ENCODE measurements at places on chromosomes 7 and 10.
A peak's percentile ranks its signal among the peaks of the same experiment; 100 is the strongest.

- DNase-seq = no peak
These were observed 134.8 kb downstream of the INHBA start for GRCh38 chr7:41568135-41568534.

GRCh38 chr10:4051011-4051640 is 266.1 kb upstream of the KLF6 start:
- no peak for DNase-seq

DNA sequence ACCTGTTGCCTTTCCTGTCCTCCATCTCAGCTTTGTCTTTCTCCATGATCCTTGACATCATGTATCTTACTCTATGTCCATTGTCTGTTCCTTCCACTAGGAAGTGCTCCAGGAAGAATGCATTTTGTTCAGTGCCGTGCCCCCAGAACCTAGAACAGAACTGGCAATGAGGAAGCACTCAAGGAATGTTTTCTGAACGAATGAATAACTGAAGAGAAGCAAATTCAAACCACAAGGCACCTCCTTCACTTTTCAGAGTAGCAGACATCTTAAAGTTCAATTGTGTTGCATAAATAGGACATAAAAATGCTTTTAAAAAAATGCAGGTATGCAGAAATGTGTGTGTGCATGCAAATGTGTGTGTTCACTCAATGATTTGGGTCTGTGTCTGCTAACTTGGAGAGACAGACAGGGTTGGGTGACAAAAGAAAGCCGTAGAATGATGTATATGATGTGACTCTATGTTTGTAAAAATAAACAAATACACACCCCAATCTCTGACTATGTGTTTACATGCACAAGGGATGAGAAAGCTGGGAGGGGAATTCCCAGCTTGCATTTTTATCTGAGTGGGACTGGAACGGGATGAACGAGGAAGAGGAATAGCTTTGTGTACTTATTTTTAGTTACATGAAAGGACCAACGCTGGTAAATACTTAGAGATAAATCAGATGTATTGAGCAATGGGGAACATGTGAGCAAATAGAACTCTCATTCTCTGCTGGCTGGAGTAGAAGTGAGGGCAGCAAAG is 237.7 kb downstream of the FANK1 start:
- DNase-seq = no peak

- DNase-seq = no peak
These were observed 6.4 kb downstream of the AGMO start for GRCh38 chr7:15555381-15555859.

DNA sequence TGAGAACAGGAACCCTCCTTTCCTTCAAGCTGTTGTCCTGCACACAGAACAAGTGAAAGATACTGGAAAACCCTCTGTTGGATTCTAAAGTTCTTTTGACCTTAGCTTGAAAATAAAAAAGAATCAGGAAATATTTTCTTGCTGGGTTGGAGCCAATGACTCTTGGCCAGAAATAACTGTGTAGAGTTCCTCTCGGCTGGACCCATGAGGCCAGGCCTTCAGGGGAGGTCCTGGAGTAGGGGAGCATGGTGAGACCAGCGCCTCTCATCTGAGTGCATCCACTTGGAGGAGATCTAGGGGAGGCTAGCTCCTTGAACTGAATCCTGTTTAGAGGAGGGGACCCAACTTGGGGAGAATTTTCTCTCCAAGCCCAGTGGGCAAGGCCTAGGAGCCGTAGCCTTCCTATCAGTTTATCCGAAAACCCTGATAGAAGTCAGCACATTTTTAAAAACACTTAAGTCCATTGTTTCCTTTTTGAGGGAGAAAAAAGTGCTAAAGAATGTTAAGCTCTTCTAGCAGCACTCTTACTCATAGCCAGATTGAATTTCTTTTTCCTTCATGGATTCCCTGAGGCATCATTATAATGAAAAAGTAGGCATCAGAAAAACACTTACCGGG is 635.7 kb upstream of the ANKRD30A start:
- peak; percentile 47 for DNase-seq

GRCh38 chr7:29102558-29103151 is 43.7 kb downstream of the CPVL start:
- peak; percentile 78 for DNase-seq

GRCh38 chr10:79101560-79102497 is 33.1 kb downstream of the ZMIZ1 start:
- peak; percentile 81 for DNase-seq

GRCh38 chr7:30994206-30995100 is 30.7 kb downstream of the GHRHR start:
- DNase-seq = no peak

GRCh38 chr7:103715376-103716120 is 269.5 kb upstream of the SLC26A5 start:
- DNase-seq = no peak

GRCh38 chr10:78594559-78595268 is 474.1 kb upstream of the ZMIZ1 start:
- DNase-seq = no peak

DNA sequence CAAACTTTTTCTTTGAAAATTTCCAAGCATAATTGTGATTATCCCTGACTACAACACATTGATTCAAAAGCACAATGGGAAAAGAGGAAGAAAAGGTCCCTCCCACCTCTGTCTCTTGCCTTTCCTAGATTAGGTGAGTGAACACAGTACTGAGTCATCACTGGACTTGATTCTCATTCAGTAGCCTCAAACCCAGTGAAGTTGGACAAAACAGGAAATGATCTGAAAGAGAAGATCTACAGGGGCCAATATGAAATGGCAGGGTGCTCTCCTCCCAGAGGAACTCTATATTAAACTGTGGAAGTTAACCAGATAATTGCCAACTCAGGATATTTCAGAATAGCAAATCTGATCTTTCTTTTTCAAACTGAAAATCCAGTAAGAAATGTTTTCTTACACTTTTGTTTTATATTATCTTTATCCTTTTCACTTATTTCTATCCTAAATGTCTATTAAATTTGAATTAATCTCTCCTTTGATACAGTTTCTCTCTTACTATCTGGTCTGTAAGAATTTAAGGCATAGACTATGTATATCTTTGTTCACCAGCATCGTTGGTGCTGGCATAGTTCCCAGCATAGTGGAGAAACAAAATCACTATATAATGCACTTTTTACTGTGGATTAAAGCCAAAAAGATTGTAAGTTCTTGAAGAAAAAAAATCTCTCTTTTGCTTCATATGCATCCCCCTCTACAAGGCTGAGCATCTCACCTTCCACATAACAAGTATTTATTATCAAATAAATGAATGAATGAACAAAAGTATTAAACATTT is 41.4 kb upstream of the IKZF1 start:
- DNase-seq = no peak

DNA sequence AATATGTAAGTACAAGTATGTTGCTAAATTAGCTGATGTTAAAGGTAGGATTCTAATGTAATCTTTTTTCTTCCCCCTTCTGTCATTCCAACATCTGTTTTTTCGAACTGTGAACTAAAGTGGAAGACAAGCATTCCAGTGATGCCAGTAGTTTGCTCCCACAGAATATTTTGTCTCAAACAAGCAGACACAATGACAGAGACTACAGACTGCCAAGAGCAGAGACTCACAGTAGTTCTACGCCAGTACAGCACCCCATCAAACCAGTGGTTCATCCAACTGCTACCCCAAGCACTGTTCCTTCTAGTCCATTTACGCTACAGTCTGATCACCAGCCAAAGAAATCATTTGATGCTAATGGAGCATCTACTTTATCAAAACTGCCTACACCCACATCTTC is 62.7 kb downstream of the WAC start:
- no peak for DNase-seq

- peak; percentile 75 for DNase-seq
These were observed 25.9 kb downstream of the GPRIN2 start for GRCh38 chr10:46530249-46531186.

DNA sequence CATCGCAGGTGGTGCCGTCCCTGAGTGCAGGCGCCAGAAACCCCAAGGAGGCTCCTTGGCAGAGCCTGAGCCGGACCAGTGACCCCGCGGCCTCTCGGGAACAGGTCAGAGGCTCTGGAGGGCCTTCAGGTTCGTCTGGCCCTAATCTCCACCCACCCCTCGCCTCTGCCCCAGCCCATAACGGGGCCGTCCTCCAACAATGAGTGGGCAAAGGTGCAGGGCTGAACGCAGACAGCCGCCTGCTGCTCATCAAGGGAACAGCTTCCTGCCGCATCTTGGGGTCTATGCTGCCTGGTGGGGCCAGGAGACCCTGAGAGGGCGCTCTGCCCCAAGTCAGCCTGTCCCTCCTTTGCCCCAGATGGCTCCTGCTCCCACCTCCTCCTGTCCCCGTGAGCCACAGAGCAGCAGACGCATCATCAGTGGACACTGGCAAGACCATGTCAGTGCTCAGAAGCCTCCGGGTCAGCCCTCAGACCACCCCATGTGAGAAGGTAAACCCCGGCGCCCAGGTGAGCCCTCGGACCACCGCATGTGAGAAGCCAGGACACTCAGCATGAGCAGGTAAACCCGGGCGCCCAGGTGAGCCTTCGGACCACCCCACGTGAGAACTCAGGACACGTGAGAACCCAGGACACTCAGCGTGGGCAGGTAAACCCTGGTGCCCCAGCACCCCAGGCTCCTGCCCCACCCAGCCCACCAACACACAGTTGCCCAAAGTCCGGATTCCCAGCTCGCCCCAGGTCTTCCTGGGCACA is 142.0 kb downstream of the PTPRN2 start:
- DNase-seq = no peak

DNA sequence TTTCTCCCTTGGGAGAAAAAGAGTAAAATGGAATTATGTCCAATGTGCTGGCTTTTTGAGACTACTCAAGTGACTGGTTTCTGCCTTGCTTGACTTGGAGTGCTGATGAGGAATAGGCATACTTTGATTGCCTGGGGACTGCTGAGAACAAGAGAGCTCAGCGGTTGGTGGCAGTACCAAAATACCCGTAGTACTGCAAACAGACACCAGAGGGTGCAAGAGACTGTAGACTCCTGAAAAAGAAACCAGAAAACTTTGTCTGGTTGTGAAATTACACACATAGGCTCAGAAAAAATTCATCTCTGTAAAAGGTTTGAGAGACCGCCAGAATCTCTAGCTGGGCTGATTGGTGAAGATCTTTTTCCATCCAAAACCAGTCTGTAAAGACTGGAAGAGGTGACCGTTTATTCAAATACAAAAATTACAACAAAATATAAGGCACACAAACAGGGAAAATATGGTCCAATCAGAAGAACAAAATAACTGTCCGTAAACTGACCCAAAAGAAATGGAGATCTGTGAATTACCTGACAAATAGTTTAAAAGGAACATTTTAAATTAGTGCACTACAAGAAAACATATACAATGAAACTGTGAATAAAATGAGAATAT is 18.5 kb downstream of the BICC1 start:
- DNase-seq = no peak

DNA sequence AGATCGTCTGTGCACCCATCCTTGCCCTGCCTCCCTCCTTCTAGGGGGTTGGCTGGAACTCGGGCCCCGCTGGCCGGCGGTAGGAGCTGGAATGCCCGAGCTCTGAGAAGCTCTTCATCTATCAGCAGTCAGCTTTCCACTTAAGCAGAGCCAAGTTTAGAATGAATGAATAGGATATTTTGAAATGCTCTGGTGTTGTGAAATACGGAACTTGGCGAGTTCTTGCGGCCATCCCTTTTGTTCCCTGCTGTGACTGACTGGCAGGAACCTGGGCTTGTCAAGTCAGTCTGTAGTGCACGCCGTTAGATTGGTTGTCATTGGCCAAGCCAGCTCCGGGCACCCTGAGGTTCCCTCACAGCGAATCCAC is 33.3 kb downstream of the FOXK1 start:
- DNase-seq = no peak

DNA sequence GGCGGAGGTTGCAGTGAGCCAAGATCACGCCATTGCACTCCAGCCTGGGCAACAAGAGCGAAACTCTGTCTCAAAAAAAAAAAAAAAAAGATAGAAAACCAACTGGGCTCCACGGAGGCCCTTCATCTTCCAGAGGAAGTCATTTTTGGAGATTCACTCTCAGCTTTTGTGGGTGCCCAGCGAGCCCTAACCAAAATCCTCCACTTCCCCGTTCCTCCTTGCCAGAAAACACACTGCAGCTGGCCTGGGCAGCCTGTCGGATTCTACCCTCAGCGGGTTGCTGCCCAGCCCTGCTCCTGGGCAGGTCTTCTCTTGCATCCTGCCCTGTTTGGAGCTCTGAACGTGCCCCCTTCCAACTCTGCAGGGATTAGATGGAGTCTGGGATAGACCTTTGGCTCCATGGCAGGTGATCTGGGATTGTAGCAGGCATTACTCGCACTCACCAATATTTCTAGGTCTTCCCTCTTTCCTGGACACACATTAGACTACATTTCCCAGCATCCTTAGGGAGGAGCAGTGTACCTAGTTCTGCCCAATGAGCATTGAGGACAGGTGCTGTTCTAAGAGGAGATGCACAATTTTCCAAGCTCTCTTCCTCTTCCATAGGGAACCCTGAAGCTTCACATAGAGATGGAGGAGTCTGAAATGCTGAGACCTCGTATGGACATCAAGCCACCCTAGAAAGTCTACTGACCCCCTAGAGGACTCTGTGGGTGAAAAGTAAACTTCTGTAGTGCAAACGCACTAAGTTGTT is 4.6 kb downstream of the GRID2IP start:
- DNase-seq = no peak

GRCh38 chr7:157997471-157997870 is 590.2 kb downstream of the PTPRN2 start:
- no peak for DNase-seq

- no peak for DNase-seq
These were observed 36.3 kb upstream of the IKZF1 start for GRCh38 chr7:50268223-50268622.

- DNase-seq = no peak
These were observed 273.1 kb downstream of the AUTS2 start for GRCh38 chr7:69871213-69871885.

GRCh38 chr7:148735141-148735540 is 36.4 kb downstream of the CUL1 start:
- no peak for DNase-seq

GRCh38 chr10:92076722-92077121 is 153.2 kb downstream of the BTAF1 start:
- DNase-seq = no peak

GRCh38 chr7:7816084-7816483 is 97.7 kb upstream of the RPA3 start:
- no peak for DNase-seq

DNA sequence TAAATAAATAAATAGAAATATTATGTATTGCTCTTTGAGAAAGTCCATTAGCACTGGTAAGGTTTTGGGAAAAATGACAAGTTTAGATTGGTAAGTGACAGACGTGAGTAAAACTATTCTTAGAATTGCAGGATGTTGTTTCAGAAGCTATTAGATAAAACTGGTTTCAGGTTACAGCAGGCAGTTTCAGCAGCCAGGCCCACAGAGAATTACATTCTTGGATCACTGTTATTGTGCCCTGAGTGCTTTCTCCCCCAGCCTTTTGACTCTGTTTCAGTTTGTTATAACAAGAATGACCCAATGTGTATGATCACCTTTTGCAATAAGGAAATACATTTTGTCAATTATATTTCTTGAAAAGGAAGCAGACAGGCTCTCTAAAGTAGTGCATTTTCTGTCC is 86.5 kb downstream of the DKK1 start:
- DNase-seq = no peak

- no peak for DNase-seq
These were observed 24.5 kb downstream of the UNCX start for GRCh38 chr7:1257221-1257620.
